ENCODE measurements at places on chromosomes 6 and 20.

DNA sequence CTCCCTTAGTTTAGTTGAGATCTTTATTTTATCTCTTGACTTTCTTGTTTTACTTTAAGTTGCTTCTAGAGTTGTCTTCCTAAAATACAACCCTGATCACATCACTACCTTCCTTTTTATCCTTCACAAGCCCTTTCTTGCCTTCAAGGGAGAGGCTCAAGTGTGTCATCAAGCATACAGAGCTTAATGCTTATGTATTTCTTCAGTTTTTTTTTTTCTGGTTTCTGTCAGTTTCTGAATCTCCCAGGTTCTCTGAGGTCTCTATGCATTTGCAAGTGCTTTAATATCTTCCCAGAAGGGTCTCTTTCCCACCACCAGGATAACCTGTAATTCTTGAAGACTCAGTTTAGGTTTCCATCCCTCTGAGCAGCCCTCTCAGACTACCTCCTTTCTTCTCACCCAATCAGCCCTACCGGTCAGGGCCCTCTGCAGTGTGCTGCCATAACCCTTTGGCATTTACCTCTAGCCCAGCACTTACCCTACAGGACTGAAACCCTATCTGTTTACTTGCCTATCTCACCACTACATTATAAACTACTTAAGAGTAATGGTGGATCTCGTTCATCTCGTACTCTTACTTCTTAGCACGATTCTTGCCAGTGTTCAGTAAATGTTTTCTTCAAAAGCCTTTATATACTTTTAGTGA, 36.9 kb downstream of the EYA4 start:
- DNase-seq, result no peak

DNA sequence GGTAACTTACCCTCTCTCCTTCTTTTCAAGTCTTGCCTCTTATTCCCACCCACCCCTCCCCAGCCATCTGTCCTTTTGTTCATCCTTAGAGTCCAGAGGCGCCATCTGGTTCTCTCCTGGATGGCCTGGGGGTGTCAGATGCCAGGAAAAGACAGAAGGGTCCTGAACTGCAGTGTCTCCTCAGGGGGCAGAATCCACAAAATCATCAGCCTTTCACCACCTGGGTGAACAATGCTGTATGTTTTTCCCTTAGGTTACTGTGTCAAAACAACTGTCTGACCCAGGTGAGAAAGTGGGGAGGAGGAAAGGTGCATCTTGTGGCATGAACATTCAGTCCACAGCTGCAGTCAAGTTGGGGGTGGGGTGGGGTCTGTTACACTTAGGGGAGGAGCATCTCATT, 47.9 kb upstream of the FYN start:
- no peak for DNase-seq

DNA sequence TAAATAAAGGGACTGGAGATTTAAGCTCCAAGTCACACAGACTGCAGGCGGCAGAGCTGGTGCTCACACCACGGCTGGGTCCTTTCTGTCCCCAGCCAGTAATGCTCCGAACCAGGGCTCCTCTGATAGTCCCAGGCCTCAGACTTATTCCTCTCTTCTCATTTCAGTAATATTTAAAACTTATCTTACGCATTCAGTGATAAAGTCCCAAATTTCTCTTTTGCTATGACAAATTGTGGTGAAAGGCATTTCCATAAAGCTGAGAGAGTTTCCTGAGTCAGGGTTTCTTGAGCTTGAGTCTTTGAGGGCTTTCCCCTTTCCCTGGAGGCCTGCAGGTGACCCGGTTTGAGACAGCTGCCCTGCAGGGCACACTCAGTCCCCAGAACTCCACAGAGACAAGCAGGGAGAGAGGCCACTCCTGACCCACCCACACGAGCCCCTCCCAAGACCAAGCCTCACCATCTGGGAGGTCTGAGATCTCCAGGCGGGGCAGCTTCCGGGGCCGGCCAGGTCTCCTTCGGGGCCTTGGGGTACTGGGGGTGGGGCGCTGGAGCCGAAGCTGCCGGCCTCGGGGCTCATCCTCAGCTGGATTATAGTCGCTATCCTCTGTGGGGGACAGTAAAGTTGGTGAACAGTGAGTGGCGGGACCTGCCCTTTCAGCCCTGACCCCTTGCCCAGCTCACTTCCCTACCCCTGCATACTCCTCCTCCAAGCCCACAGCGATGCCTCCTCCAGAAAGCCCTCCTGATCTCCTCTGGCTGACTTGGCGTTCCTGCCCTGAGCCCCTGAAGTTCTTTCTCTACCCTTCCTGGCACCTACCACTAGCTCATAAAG, 6.6 kb downstream of the ZNF335 start:
- no peak for DNase-seq

DNA sequence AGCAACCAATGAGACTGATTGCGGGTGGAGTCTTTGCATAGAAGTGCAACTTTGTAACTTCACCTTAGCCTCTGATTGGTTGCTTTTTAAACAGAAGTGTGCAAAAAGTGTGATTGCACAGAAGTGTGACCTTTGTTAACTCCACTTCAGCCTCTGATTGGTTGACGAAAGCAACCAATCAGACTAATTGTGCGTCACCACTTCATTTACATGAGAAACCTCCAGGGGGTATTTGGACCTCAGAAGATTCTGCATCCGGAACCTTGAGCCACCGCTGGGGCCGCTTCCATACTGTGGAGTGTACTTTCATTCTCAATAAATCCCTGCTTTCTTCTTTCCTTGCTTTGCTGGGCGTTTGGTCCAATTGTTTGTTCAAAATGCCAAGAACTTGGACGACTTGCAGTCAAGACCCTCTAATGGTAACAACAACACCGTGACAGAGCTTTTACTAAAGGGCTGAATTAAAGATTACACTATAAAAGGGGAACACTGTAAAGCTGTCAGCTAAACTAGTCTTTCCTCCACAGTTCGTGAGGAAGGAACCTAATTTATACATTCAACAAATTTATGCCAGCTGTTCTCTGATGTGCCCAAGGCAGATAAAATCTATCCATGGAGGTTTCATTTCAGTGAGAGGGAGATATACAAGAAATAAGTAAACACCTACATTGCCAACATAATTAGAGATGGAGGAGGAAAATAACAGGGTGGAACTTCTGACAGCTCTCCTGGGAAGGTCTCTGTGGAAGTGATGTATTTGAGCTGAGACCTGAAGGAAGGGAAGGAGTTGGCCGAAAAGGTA, 1.4 kb upstream of the HECA start:
- DNase-seq, result no peak

GRCh38 chr20:5192570-5193431, 66.0 kb downstream of the CDS2 start:
- no peak for DNase-seq

DNA sequence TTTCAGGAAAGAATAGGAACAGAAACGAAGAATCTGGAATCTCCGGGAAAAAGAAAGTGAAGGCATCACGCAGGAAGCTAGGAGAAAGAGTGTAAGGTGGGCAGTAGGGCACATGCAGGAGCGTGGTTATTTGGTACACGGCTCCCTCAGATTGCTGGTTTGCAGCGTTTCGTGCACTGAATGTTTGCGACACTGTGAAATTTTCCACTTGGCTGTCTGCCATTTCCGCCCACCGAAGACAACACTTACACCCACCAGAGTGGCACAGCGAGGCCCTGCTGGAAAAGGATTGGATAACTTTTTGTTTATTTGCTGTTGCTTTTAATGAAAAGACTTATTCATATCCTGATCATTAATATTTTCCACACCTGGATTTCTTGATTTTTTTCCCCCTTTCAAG, 248.3 kb downstream of the GMPR start:
- no peak for DNase-seq

DNA sequence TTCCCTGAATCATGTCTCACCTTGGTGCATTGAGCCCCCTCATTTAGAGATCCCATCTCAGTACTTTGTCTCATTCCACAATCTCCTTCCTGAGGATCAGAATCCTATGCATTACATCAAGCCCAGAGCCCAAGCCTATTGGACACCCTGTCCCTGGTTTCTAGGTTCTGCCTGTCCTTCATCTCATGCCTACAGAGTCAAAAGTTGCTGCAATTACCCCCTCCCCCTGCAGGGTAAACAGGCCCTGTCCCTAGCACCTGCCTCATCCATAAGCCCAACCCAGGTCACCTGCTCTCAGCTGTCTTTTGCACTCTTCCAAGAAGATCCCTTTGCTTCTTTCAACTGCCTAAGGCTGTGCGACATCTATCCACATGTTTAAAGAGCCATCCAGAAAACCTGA, 93.9 kb downstream of the SPTLC3 start:
- DNase-seq, result no peak

- DNase-seq, result no peak
These were observed 29.9 kb upstream of the PKHD1 start for GRCh38 chr6:52117352-52117751.

GRCh38 chr6:154996841-154997311, 1.8 kb downstream of the TIAM2 start:
- peak; percentile 35 for DNase-seq

- peak; percentile 66 for DNase-seq
These were observed 121.0 kb downstream of the MRPL14 start for GRCh38 chr6:44006123-44006871.

DNA sequence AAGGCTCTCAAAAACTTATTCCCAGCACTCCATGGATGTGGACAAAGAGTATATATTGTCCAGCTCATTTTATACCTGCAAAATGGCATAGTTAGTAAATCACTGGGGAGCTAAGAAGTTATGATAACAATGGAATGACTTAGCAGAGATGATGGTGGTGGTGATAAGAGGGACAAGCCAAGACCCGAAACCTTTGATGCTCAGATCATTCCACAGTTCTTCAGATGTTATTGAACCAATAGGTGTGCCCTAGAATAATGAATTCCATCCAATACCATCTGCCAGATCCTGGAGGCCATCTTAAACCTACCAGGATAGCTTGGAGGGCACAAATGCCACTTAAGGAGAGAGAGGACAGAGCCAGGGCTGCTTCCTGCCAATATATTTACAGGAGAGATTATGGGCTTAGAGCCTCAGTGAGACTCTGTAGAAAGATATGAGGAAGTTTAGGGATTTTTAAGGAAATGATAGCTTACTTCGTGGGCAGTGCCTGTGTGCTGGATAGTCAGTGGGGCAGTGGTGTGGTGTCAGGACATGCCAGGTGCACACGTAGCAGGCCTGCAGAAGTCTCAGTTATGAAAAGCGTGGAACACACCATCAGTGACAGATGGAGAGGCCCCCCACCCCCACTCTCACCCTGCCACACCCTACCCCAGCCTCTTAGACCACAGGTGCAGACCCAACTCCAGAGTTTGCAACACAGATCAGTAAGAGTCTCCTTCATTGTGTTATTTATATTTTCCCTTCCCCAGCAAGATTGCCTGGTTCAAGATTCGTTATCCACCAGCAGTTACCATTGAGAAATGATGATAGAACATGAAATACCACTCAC, 209.7 kb upstream of the SUPT3H start:
- DNase-seq, result no peak

DNA sequence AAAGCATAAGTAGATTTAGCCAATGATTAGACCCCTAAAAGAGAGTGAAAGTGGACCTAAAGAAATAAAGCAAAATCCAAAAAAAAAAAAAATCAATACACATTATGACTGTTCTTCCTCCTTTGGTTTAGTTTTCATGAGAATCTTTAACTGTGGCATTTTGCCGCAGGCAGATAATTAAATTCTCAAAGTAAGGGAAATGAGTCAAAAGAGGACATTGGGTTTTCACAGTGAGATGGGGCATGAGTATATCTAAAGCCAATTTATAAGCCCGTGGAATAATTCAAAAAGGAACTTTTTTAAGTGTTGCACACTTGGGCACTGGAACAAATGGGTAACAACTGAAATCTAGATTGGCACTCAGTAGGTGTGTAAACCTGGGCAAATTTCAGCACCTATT, 230.3 kb downstream of the PKHD1 start:
- no peak for DNase-seq

DNA sequence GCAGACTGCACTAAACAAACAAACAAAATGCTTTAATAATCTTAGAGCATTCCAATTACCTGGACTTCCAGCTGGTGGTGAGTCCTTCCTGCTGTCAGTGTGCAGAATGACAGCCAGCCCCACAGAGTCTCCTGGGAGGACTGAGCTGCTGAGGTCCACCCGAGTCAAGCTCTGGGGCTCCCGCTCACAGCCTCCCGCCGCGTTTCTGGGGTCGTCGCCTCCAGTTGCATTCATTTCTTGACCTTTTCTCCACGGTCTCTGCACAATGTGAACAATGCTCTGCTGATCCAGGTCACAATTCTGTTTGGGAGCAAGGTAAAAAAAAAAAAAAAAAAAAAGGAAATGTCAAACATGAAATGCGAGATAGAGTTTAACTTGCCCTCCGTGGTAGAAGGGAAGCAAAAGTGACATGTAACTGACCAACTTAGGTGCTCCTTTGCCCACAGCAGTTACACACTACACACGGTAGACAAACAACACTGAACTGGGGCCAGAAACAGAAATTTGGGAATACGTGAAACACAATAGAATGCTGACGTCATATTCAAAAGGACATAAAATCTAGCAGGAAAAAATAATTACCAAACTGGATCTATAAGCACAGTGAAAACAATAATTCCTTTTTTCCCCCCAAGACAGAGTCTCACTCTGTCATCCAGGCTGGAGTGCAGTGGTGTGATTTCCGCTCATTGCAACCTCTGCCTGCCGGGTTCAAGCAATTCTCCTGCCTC, 464.9 kb downstream of the PRKN start:
- no peak for DNase-seq

- DNase-seq, result no peak
These were observed 19.8 kb upstream of the CDC5L start for GRCh38 chr6:44367681-44368080.

GRCh38 chr6:168834801-168835200, 393.8 kb downstream of the SMOC2 start:
- no peak for DNase-seq

- DNase-seq, result no peak
These were observed 18.6 kb downstream of the KCNK17 start for GRCh38 chr6:39295611-39296011.

DNA sequence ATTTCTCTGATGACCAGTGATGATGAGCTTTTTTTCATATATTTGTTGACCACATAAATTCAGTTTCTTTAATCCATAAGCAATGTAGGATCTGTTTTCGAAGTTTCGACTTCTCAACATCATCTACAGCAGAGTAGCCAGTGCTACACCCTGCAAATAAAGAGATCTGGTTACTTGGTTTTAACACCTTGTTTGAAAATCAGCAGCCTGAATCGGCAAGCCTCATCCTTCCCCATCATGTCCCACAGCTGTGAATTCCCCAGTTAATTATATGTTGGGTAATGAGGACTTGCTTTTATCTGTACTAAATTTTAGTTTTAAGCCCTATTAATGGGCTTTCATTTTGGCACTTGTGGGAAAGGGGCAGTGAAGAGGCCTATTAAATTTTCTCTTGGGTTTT, 80.6 kb downstream of the BMP2 start:
- DNase-seq, result no peak

Data from astrocyte of the hippocampus (primary cell).